ENCODE measurements at places on chromosomes 5 and 9.

DNA sequence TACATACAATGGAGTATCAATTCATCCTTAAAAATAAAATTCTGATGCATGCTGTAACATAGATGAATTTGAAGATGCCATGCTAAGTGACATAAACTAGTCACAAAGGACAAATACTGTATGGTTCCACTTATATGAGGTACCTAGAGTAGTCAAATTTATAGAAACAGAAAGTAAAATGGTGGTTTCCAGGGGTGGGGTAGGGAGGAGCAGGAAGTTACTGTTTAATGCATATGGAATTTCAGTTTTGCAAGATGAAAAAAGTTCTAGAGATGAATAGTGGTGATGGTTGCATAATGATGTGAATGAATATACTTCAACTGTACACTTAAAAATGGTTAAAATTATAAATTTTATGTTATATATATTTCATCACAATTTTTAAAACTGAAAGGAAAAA, 57.3 kb upstream of the FNIP1 start:
- DNase-seq: peak; percentile 72

GRCh38 chr5:74934949-74935751, 69.0 kb upstream of the FAM169A start:
- peak; percentile 66 for DNase-seq

- DNase-seq: no peak
Observed at GRCh38 chr9:136865041-136865767, 904 bp downstream of the EDF1 start.

DNA sequence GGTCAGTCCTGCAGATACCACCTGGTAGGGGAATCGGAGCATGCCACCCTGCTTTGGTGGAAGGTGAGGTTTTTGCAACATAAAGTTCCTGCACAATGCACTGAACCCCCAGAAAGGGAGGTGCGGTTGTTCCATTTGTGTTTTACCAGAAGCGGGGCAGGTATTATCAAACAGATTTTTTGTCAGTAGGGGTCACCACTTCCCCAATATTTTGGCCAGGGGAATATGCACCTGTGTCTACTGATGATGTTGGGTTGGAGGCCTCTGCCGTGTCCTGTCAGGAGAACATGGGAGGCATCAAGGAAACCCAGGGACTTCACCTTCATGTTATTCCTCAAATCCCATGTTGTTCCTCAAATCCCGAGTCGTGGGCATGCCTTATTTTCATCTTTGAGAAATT, 438.7 kb downstream of the NTRK2 start:
- no peak for DNase-seq

DNA sequence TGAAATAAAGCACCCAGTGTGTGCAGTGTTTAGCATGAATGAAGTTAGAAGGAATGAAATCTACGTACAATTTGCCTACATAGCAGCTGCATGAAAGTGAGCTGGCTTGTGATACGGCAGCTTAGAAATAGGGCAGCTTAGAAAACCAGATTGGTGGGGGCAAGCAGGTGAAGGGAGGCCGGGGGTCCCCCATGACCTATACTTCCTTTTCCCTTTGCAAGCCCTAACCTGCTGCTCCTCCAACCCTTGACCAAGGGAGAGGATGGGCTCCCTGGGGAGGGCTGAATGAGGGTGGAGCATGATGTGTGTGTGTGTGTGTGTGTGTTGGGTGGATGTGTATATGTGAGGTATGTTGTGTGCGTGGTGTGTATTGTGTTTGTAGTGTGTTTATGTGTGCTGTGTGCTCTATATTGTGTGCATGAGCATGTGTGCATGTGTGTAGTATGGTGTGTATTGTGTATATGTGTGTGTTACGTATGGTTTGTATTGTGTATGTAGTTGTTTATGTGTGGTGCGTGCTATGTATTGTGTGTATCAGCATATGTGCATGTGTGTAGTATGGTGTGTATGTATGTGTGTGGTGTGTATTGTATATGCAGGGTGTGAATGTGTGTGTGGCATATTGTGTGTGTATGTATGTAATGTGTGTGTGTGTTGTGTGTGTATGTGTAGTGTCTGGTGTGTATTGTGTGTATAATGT, 72.1 kb downstream of the TENT4A start:
- DNase-seq: no peak

GRCh38 chr5:58200451-58200850, 259.4 kb downstream of the PLK2 start:
- DNase-seq: no peak

- DNase-seq: no peak
Observed at GRCh38 chr9:121746866-121747265, 95.4 kb downstream of the DAB2IP start.

DNA sequence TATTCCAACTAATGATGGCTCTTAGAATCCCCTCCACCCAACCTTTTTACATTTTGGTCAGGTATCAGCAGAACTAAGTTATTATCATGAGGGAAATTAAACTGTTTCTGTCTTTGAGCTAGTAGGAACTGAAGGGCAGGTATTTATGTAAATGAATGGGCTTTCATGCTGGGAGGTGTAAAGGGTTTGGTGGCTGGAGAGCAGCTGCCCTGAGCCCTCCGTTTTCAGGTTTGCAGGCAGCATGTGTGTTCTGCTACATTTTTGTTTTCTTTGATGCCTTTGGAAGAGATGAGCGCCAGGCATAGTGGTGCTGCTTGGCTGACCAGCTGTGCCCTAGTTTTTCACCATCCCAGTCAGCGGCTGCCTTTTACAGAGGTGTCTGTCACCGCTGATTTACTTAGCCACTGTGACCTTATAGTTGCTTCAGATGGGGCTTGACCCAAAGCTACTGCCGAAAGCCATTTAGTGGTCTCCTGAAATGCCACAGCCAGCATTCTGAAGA, 231.9 kb downstream of the MAST4 start:
- no peak for DNase-seq

- DNase-seq: no peak
Observed at GRCh38 chr5:153696256-153696655, 205.8 kb downstream of the GRIA1 start.

- DNase-seq: no peak
Observed at GRCh38 chr5:158952951-158953350, 146.8 kb downstream of the EBF1 start.

DNA sequence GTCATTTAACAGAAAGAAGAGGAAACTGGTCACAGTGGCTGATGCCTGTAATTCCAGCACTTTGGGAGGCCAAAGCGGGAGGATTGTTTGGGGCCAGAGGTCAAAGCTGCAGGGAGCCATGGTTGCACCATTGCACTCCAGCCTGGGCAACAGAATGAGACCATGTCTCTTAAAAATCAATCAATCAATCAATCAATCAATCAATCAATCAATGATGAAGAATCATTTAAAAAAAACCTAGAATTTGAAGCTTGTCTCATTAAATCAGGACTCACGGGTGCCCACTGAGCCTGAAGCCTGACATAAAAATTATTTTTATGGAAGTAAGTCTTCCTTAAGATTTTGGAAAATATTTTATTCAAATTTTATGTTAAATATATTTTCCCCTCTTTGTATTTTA, 43.9 kb downstream of the BNIP1 start:
- no peak for DNase-seq

DNA sequence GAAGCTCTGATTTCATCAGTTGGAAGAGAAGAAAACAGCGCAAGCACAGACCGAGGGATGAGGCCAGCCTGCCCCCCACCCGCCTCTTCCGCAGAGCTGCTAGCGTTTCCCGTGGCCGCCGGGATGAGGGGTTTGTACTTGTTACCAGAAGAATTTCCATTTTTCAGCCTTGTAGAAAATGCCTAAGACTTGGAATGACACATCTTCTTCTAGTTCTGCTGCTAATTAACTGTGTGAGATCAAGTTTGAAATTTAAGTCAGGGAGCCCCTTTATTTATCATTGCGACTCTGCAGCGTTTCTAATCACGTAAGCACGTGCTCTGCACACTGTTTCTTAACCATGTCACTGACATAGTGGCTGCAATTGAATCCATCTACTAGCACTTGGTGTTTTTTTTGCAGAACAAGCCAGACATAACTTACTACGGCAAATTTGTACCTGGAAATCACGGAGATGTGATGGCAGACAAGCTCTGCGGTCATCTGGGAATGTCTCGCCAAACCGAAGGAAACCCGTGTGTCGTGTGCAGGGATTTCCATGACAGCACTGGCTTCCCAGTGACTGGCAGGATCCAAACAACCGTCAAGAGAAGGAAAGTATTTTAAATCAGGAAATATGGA, 41.8 kb upstream of the ROR2 start:
- peak; percentile 9 for DNase-seq

DNA sequence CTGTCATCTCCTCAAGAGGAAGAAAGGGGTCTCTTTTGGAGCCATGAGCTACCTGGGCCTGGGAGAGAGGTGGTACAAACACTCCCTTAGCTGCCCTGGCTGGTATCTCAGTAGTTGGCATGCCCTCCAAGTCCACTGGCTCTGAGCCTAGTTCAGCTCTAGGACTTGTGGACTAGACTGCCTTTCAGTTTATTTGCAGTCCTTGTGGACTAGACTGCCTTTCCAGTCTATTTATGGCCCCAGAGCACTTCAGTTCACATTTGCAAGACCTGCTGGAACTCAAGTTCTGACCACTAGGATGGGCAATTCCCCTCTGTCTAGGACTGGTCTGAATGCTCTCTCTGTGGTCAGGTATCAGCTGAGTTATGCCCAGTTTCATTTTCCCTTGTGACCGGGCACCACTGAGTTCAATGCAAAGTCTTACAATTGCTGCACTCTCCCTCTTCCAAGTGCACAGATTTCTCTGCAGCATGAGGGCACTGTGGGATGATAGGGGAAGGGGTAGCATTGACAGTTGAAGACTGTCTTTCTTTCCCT, 1019.0 kb downstream of the TAF11L14 start:
- no peak for DNase-seq

- DNase-seq: peak; percentile 20
Observed at GRCh38 chr5:116289276-116289675, 204.5 kb downstream of the COMMD10 start.

- DNase-seq: no peak
Observed at GRCh38 chr9:90018688-90019087, 413.9 kb downstream of the GADD45G start.

- no peak for DNase-seq
Observed at GRCh38 chr9:97524424-97524823, 23.0 kb downstream of the TMOD1 start.

- DNase-seq: no peak
Observed at GRCh38 chr9:68492806-68493205, 47.9 kb downstream of the TMEM252 start.

DNA sequence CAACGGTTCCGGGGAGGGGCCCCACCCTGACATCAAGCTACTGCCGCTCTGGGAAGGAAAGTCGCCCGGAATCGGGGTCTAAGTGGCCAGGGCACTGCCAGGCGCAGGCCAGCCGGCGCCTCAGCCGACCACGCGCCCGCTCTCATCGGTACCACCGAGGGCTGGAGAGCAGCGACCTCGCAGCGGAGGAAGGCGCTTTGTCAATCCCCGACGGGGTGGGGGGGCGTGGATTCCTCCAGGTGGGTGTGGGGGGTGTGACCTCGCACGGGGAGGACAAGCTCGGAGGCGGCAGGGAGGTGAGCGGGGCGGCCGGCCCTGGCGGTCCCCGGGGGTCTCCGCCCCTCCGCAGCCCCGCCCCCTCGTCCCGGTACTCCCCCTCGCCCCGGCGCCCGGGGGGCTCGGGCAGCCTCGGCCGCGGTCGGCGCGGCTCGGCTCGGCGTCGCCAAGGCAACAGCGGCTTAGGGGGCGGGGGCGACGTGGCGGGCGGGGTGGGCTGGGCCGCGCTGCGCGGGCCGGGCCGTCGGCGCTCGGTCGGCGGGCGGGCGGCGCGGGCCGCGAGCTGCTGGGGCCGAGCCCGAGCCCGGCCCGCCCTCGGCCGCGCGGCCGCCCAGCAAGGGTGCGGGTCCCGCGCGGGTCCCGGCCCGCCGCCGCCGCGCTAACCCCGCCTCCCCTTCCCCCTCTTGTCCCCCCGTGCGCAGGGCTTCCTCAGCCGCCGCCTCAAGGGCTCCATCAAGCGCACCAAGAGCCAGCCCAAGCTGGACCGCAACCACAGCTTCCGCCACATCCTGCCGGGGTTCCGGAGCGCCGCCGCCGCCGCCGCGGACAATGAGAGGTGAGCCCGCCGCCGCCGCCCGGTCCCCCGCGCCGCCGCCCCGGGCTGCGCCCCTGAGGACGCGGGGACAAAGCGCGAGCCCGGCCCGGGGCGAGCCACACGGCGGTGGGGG, 47.5 kb downstream of the DAB2IP start:
- peak; percentile 79 for DNase-seq

DNA sequence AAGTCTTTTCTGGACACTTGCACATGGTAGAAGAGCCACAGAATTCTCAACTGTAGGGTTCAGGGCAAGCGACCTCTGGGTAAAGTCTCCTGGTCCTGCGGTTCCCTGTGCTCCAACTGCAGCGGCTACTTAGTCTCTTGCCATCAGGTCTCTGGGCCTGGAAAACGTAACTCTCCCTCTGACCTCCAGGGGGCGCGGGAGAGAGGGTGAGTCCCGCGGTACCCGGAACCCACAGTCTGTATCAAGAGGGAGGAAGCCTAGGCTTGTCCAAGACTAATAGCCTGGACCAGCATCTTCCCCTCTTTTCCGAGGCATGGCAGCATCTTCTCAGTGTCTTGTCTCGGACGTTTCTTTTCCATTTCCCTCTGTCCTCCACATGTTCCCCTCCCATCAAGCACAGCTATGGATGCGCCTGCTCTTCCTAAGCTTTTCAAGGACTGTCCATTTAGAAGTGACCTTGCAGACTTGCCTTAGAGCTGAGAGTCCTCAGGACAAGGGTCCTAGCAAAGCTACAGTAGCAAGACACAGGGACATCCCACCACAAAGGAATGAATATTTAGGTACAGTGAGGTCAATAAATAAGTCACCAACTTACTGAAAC, 59.3 kb downstream of the FSTL4 start:
- DNase-seq: peak; percentile 64

- DNase-seq: peak; percentile 62
Observed at GRCh38 chr9:18358325-18358724, 115.6 kb upstream of the ADAMTSL1 start.

GRCh38 chr5:93320920-93321445, 260.0 kb downstream of the NR2F1-AS1 start:
- no peak for DNase-seq

GRCh38 chr5:72130351-72130761, 23.1 kb downstream of the MAP1B start:
- DNase-seq: no peak

DNA sequence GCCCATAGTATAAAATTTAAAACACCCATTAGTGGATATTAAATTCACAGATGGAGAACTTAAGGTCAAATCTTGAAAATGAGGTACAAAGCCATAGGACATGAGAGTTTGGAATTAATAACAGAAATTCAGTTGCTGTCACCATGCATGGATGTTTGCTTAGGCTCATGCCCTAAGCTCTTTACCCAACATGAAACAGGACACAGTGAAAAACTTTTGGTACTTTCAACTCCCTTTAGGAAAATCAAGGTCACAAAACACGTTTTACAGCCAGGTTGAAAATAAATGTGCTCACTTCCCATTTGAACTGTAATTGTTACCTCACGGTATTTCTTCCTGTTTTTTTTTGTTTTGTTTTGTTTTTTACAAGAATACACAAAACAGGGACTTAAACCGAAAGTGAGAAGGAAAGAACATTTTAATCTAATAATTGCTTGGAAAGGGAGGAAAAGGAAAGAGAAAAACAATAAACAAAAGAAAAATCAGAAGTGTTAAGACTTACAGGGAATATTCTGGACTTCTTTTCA, 6.1 kb upstream of the TOPORS start:
- no peak for DNase-seq

Data from ELR (cell line).